ENCODE measurements at places on chromosomes 2 and 18.

DNA sequence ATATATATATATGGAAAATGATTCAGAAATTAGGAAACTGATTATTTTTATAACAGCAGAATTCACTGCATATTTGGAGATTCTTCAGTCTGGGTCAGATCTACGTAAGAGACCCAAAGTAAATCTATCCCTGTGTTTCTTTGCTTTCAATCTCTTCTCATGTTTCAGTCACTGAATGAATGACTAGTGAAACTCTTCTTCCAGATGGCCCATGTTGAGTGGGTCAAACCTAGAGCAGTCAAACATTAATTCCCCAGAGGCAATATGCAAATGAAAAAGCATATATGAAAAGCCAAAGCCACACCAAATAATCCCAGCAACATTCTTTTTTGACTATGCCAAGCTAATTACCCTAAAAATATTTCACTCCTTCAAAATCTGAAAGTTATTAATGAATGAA is 317.3 kb downstream of the RBM43 start:
- no peak for DNase-seq

DNA sequence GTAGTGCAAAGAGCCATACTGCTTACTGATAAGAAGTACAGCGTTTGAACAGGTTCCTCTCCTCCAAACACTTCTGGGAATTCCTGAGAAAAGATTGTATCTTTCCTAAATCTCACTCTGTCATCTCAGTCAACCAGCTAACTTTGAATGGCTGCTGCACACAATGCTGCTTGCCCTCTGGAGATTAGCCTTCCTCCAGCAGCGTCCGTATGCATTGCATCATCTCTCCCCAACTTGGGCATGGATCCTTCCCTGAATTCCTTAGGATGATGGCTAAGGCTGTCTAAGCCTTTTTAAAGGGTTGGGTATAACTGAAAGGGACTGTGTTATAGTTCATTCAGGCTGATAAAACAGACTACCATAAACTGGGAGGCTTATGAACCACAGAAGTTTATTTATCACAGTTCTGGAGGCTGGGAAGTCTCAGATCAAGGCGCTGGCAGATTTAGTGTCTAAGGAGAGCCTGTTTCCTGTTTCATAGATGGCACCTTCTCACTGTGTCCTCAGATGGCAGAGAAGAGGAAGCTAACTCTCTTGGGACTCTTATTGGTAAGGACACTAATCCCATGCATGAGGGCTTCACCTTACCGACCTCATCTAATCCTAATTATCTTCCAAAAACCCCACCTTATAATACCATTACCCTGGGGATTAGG is 105.3 kb downstream of the PAX3 start:
- DNase-seq = no peak

DNA sequence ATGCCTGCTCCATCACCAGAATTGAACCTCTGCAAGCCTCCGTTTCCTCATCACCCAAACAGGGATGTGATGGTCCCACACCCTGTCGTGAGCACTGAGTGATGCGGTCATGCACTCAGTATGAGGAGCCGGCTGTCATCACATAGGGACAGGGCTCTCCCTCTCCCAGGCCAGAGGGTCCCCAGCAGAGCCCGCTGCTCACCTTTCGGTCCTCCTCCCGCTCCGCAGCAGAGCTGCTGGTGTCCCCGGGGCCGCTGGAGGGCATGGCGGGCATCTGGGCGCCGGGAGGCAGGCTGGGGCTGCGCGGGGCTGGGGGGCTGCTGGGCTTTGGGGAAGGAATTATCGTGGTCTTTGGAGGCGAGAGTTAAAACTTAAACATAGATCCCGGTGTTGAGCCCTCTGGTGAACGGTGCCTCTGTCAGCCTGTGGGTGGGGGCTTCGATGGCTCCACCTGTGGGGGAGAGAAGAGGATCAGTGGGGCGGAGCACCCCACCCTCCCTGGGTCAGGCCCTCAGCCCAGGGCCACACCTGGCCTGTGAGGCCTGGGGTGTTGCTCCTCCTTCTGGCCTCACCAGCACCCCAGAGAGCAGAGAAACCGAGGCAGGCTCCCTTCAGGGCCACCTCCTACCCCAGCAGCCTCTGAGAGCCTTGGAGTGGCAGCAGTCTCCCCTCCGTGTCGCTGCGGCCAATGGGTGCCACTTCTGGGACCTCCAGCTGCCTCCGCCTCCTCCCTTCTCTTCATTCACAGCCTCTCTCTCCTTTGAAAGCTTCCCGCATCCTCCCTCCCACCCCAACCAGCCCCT is 27.8 kb downstream of the DNMT3A start:
- DNase-seq = no peak

- no peak for DNase-seq
Measured at GRCh38 chr18:78480262-78481054, 499.2 kb upstream of the SALL3 start.

- no peak for DNase-seq
Measured at GRCh38 chr2:187684174-187684573, 129.9 kb upstream of the TFPI start.

DNA sequence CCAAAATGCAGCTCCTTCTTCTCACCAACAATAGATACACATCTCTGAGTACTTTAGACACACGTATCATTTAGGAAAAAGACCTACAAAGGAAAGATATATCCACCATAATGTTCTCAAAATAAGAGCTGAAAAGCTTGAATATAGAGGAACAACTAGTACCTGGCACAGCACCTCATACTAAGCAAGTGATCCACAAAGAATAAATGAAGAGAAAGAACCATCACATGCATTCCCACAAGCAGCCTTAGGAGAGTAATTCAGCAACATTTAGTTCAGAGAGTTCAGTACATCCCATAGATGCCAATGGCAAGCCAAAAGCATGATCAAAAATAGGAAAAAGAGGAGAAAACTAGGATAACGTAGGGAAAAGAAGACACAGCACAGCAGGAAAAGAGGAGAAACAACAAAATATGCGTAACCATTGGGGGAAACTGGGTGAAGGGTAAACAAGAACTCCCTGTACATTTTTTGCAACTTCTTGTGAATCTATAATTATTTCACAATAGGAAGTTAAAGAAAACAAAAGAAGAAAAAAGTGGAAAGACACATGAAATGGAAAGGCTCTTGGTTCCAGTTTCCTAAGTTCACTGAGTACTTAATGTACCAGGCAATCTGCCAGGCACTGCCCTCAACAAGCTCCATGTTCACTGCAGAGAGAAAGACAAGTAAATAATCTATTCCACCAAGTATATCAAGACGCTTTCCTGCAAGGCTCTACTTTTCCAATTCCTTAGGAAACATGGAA is 22.3 kb downstream of the CLASP1 start:
- no peak for DNase-seq

- DNase-seq = no peak
Measured at GRCh38 chr2:127485051-127485693, 41.1 kb downstream of the IWS1 start.

GRCh38 chr2:155062250-155062921 is 363.9 kb downstream of the KCNJ3 start:
- no peak for DNase-seq
